ENCODE measurements at places on chromosomes 6 and 20.

DNA sequence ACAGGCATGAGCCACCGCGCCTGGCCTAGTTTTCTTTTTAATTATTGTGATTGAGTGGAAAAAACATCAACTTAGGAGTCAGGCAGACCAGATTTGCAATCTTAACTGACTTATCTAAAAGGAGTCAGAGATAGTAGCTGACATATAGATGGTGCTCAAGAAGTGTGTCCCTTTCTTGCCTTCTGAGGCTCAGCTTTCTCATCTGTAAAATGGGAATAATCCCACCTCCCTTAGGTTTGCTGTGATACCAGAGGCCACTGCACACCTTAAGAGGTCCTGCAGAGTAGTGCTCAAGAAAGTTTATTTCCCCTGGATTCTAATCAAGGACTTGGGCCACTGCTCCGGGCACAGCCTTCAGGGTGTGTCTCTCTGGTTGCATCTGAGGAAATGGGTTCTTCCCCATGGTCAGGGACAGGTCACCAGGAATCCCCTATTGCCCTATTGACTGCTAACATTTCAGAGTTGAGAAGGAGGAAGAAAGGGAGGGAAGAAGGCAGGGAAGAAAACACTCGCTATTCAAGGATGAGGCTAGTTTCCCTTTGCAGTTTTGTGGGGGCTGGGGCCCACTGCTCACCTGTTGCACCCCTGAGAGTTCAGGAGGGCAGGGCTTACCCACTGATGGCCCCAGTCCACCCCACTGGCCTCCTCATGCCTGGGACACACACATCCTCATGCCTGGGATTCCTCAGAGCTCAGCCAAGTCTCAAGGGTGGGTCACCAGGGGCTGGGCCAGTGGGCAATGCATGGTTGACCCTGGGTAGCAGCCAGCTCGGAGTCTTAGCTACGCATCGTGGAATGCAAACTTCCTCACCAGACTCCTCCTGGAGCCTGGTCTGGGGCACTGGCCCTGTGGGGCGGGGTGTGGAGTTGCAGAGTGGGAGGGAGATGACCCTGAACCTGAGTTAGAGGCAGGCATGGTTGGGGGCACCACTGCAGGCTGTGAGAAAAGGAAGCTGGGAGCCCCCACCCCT lies 21.2 kb downstream of the C6orf132 start:
- DNase-seq: no peak

DNA sequence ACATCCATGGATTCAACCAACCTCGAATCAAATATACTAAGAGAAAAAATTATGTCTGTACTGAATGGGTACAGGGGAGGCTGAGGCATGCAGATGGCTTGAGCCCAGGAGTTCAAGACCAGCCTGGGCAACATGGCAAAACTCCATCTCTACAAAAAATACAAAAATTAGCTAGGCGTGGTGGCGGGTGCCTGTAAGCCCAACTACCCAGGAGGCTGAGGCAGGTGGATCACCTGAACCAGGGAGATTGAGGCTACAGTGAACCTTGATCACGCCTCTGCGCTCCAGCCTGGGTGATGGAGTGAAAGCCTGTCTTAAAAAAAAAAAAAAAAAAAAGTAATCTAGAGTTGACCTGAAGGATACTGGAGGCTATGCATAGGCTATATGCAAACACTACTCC lies 219.1 kb upstream of the SNX9 start:
- DNase-seq: no peak

- DNase-seq: no peak
Observed at GRCh38 chr6:146397638-146398037, 146.0 kb upstream of the RAB32 start.

DNA sequence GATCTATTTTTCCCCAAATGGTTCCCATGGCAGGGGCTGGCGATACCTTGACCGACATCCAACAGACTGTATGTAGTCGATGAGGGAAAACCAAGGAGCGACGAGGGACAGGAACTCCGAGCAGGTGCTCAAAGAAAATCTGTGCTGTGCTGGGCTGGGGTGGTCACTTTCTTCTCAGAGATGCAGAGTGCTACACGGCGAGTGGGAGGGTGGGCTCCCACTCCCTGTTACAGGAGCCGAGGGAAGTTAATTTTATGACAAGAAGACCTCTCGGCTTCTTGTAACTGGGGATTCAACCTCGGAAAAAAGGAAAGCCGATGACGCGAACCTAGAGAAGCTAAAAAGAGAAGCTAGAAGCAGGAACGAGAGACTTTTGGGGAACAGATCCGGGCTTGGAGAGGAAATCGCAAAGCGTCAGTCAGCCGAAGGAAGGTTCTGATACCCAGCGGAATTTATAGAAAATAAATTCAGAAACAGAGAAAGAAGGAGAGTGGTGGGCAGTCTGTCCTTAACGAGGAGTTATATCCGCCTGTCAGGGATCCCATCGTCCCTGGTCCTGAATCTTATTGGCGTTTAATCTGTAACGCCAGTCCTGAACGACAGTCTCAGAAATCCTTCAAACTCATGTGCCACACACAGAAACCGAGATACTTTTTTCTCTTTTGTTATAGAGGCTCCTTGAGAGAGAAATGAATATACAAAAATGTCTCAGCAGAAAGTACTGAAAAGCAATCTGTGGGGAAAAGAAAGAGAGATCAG lies 84.6 kb upstream of the ZNF322 start:
- DNase-seq: no peak

DNA sequence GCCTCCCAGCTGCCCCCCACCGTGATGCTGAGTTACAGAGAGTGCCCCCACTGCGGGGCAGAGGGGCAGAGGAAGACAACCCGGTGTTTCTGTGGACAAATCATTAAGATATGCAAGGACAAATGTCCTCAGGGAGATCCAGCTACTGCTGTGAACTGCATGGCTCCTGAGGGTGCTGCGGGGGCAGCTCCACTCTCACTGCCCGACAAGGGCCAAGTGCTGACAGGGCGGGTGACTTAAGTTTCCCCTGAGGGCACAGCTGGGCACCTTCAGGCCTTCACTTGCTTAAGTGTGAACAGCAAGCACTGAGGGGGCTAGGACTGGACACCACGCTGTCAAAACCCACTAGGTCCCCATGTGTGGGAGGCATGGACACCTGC lies 26.2 kb upstream of the TCFL5 start:
- no peak for DNase-seq

DNA sequence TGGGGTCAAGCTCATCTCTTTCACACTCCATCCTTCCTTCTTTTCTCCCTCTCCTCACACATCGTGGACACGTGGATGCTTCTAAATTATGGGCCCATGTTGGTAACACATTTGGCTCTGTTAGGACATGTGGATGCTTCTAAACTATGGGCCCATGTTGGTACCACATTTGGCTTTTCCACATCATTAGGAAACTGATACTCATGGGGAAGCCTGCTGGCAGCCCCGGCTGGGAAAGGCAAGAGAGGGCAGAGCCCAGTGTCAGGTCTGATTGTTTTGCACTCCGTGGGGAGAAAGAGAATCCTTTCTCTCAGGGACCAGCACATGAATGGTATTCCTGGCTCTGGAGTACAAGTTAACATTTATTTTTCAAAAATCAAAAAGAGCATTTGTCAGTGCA lies 4.0 kb upstream of the CST1 start:
- DNase-seq: no peak

DNA sequence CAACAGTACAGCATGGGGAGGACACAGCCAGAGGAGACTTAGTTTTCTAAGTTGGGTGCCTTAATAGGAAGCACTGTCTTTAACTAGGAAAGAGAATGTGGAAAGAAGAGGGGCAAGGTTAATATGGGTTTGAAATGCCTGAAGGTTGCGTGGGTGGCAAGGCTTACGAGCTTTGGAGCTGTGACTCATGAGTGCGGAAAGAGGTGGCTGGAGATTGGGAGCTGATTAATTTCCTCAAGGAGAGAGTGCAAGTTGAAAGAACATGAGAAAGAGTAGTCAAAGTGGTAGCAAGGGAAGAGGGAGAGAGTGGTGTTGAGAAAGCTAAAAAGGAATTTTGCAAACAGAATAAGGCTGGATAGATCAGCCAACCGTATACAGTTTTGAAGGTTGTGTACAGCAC lies 315.1 kb upstream of the PRND start:
- DNase-seq: no peak

DNA sequence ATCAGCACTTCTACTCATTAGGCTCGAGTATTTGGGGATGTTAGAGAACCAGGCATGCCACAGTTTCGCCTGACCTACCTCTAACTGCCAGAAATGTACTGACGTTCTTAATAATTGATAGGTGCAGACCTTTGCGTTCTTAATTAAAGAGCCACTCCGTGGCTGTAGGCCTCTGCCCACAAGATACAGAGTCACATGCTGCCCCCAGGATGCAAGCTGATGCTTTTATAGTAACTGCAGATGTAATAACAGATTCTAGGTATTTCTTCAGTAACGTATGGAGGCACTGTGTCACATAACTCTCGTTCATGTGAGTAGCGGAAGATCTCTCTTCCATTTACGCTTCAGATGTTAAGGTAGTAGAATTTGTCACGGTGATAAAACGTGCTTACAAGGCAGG lies 113.2 kb downstream of the RPP40 start:
- no peak for DNase-seq

DNA sequence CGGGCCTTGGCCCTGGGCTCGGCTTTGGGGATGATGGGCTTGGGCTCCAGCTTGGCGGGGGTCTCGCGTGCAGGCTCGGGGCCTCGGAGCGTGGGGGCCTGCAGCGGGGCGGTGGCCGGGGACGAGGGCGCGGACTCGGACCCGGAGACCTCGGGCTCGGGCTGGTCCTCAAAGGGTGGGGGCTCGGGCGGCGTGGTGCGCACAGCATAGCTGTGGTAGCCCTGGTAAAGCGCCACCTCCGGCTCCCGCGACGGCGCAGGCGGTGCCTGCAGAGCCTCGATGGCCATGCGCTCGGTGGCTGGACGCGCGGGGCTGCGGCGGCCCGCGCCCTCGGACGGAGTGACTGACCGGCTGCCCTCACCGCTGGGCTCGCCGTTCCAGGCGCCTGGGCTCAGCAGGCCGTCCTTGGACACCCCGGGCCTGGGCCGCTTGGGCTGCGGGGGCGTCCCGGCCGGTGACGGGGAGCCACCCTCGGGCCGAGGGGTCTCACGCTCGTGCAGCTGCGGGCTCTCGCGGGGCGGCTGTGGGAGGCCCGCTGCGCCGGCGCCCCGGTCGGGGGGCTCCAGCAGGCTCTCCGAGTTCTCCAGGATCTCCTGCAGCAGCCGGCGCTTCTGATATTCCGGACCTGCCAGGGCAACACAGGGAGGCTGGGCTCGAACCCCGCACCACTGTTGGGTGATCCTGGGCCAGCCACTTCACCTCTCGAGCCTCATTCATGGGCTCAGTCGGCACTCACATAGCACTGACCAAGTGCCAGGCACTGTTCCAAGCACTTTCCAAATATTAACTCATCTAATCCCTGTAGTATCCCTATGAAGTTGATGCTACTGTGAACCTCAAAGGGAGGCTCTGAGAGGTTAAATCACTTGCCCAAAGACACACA lies 71.0 kb downstream of the JPH2 start:
- DNase-seq: no peak
